Astrocyte (in vitro differentiated cells and primary cell): ENCODE measurements at places on chromosomes 12 and 14. TPM values are rescaled to one million over a fixed set of nuclear protein-coding genes. Genes with fewer than 3 reads are reported as not detected.
A peak's percentile ranks its signal among the peaks of the same experiment; 100 is the strongest.

The P2RX7 gene
- total RNA-seq = 0.07 TPM in 1 of 2 replicates, not detected in the other

The TAS2R43 gene
- total RNA-seq = 0.52 and 0.58 TPM in 2 replicates

The SMCO2 gene
- 0.32 and 0.46 TPM in 2 replicates for total RNA-seq

The ANO2 gene
- 0.17 and 0.93 TPM in 2 replicates for total RNA-seq

GRCh38 chr12:31714406-31715271 lies 14.2 kb downstream of the AMN1 start:
- H3K4me3 ChIP-seq = no peak overlapping the region
- no peaks in the 10 kb centered on the region for H3K36me3 ChIP-seq
- no peaks in the 10 kb centered on the region for H3K4me1 ChIP-seq
- no peak for DNase-seq

- H3K27ac ChIP-seq = no peak overlapping the region
- H3K36me3 ChIP-seq = no peaks in the 10 kb centered on the region
- no peak for DNase-seq
These were observed 68.0 kb downstream of the SPPL3 start for GRCh38 chr12:120836114-120836684.

GRCh38 chr14:54462048-54462447 lies 20.9 kb upstream of the CNIH1 start:
- H3K4me3 ChIP-seq = no peak overlapping the region
- DNase-seq = peak; percentile 10
- H3K4me1 ChIP-seq = no peaks in the 10 kb centered on the region
- no peaks in the 10 kb centered on the region for H3K36me3 ChIP-seq

DNA sequence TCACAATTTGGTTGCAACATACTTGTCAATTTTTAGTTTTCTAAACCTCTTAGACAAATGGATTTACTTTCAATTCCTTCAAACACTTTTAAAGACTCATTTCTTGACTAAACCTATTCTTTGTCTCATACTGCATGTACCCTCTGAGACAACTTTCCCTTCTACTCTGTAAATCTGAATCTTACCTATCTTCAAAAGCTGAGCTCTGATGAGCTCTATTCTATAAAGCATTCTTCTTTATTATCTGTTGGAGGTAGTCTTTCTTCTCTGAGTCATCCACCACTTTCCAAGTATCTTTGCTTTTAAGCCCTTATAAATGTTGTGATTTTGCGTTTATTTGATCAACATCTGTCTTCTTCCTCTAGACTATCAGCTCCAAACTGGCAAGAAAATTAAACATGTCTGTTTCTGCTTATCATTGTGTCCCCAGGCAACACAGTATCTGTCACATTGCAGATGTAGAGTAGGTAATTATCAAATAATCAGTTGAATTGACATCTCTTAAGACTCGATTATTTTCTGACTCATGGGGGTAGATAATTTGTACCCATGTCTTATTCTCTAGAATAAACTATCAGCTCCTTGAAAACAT lies 265.6 kb upstream of the FAR2 start:
- no peak overlapping the region for H3K4me3 ChIP-seq
- no peaks in the 10 kb centered on the region for H3K4me1 ChIP-seq
- H3K27me3 ChIP-seq = no peaks in the 10 kb centered on the region
- no peak for DNase-seq
- no peak overlapping the region for H3K27ac ChIP-seq

DNA sequence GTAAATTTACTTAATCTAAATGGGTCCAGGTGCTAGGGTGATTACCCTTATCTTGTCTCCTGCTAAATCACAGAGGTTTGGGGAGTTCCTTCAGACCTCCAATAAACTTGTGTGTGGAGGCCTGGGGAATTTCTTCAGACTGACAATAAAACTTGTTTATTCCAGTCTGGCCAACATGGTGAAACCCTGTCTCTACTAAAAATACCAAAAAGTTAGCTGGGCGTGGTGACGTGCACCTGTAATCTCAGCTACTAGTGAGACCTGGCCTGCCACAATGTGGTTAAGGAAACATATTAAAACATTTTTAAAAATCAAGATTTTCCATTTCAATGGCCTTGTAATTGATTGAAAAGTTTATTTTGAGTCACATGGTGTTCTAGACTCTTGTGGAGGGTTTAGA lies 126.9 kb upstream of the FGD4 start:
- no peak overlapping the region for H3K4me3 ChIP-seq
- peaks cover 22% of the 10 kb centered on the region for H3K4me1 ChIP-seq
- H3K27ac ChIP-seq = no peak overlapping the region
- no peaks in the 10 kb centered on the region for H3K36me3 ChIP-seq
- no peak for DNase-seq
- no peaks in the 10 kb centered on the region for H3K27me3 ChIP-seq

DNA sequence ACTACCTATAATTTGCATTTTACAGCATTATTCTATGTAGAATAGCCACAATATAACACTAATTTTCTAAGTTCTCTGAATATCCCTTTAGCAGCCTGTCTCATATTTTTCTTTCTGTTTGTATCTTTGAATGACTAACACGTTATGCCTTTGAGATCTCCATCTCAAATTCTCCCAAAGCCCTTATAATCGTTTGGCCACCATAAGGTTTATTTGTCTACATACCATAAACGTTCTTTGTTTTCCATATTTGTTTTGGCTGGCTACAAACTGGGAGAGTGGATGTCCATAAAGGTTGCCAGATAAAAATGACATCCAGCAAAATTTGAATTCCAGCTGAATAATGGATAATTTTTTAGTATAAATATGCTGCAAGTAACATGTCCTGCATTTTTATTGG lies 203.7 kb downstream of the STXBP6 start:
- H3K27ac ChIP-seq = no peak overlapping the region
- no peak for DNase-seq
- H3K27me3 ChIP-seq = no peaks in the 10 kb centered on the region
- H3K4me3 ChIP-seq = no peak overlapping the region

- H3K4me1 ChIP-seq = peaks cover 22% of the 10 kb centered on the region
- DNase-seq = peak; percentile 39
- H3K36me3 ChIP-seq = no peaks in the 10 kb centered on the region
- no peak overlapping the region for H3K4me3 ChIP-seq
These were observed 10.5 kb downstream of the NTF3 start for GRCh38 chr12:5442251-5443006.

- peak; percentile 66 for DNase-seq
- no peak overlapping the region for H3K27ac ChIP-seq
- no peak overlapping the region for H3K4me3 ChIP-seq
- H3K4me1 ChIP-seq = peaks cover 22% of the 10 kb centered on the region
These were observed 24.5 kb upstream of the ULK1 start for GRCh38 chr12:131869871-131870418.

GRCh38 chr12:98733667-98734350 lies 88.7 kb downstream of the APAF1 start:
- H3K4me1 ChIP-seq = peaks cover 17% of the 10 kb centered on the region
- H3K36me3 ChIP-seq = peaks cover 29% of the 10 kb centered on the region
- no peak overlapping the region for H3K4me3 ChIP-seq
- DNase-seq = no peak
- H3K27ac ChIP-seq = peak overlapping the region; percentile 14

GRCh38 chr12:112167031-112167461 lies 41.7 kb downstream of the TRAFD1 start:
- H3K4me3 ChIP-seq = no peak overlapping the region
- H3K27me3 ChIP-seq = no peaks in the 10 kb centered on the region
- H3K36me3 ChIP-seq = peaks cover 1% of the 10 kb centered on the region
- no peak overlapping the region for H3K27ac ChIP-seq

DNA sequence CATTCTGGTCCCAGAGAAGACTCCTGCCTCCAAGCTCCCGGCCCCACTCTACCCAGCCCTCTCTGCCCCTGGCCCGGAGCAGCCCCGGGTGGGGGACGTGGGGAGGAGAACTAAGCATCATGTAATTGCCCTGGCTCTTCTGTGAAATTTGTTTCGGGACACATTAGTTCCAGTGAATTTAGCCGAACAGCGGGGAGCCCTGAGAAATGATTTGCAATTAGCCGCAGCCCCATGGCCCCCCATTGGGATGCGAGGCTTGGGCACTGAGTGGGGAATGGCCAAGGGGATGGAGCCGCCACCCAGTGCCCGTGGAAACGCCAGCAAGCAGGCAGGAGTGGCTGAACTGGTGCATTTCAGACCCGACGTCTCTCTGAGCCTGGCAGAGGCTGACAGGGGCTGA lies 173.9 kb upstream of the LHX5 start:
- no peaks in the 10 kb centered on the region for H3K36me3 ChIP-seq
- no peak overlapping the region for H3K27ac ChIP-seq
- no peak for DNase-seq
- H3K4me3 ChIP-seq = no peak overlapping the region
- no peaks in the 10 kb centered on the region for H3K4me1 ChIP-seq
- H3K27me3 ChIP-seq = peaks cover 6% of the 10 kb centered on the region

- H3K27me3 ChIP-seq = peaks cover 97% of the 10 kb centered on the region
- no peaks in the 10 kb centered on the region for H3K4me1 ChIP-seq
- no peak overlapping the region for H3K27ac ChIP-seq
- no peak overlapping the region for H3K4me3 ChIP-seq
- DNase-seq = no peak
These were observed 7.4 kb upstream of the HOXC11 start for GRCh38 chr12:53965281-53966084.

- H3K4me1 ChIP-seq = peaks cover 18% of the 10 kb centered on the region
- no peaks in the 10 kb centered on the region for H3K27me3 ChIP-seq
- no peak overlapping the region for H3K27ac ChIP-seq
- no peaks in the 10 kb centered on the region for H3K36me3 ChIP-seq
- no peak for DNase-seq
These were observed 7.1 kb downstream of the CSRP2 start for GRCh38 chr12:76871742-76872141.

- peak overlapping the region; percentile 47 for H3K4me3 ChIP-seq
- DNase-seq = no peak
- H3K36me3 ChIP-seq = no peaks in the 10 kb centered on the region
- H3K4me1 ChIP-seq = peaks cover 24% of the 10 kb centered on the region
These were observed 89.6 kb downstream of the SCARB1 start for GRCh38 chr12:124774054-124774461.

GRCh38 chr12:47754881-47755280 lies 3.8 kb downstream of the RAPGEF3 start:
- DNase-seq = no peak
- no peak overlapping the region for H3K4me3 ChIP-seq
- no peaks in the 10 kb centered on the region for H3K36me3 ChIP-seq
- H3K27me3 ChIP-seq = no peaks in the 10 kb centered on the region
- peaks cover 33% of the 10 kb centered on the region for H3K4me1 ChIP-seq
- no peak overlapping the region for H3K27ac ChIP-seq
